ENCODE measurements at places on chromosomes 12 and 14.

DNA sequence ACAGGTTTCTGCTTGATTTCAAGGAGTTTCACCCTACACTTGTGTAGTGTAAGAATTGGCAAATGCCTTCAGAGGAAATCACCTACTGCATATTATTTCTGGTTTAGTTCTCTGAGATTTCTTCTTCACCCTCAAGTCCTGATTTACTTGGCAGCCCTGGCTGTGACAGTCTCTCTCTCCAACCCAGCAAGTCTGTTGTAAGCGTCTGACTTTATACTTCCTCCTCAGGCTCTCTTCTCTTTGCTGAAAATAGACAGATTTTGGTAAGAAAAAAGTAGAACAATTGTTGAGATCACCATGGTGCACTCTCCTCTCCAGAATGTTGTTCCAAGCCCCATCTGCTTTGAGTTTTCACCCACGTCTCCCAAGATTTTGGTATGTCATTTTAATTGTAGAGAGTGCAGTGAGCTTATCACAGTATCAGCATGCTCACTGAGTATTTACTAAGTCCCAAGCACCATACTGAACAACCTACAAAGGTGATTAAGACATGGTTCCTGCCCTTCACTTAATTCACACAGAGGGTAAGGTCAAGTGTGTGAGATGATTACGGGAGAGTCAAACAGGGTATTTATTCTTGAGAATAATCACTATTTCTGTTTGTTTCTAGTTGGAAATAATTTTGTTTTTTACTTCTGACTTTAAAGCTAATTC lies 148.7 kb downstream of the MDGA2 start:
- DNase-seq, result no peak

DNA sequence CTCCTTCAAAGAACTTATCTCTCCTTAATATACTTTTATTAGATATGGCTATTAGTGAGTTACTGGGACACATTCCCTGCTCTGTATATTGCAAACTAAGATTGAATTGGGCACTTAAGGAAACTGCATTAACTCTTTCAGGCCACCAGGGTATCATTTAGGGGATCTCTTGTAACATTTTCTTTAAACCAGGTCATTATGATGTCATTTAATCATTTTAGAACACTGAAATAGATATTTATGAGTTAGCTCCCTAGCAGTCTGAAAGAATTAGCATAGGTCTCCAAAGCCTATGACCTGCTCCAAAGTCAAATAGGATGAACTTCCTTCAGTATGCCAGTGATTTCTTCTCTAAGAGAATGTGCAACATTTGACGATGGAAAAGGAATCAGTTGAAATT lies 506.9 kb downstream of the FOXG1 start:
- DNase-seq, result no peak

DNA sequence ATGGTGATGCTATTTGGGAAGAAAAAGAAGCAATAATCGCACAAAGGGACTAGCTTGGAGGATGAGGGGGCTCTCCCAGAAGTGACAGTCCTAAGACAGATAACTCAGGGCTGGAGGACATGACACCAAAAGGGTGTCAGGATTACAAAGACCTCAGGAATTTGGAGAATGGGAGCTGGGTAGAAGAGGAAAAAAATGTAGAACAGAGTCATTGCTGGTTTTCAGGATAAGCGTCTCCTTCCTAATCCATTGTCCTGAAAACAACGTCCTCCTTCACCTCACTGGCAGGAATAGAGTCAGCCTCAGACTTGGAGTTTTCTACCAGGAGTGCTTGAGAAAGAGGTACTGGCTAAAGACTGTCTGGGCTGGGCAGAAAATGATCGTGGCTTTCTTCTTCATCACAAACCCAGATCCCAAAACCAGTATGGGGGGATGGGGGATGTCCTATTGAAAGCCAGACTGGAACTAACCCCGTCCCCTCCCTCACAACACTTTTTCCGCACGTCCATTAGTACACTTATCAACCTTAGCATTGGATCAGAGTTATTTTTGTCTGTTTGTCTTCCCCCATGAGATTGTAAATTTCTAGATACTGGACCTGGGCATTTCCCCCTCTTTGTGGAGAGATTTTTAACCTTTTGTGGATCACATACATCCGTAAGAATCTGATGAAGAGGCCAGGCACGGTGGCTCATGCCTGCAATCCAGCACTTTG lies 14.3 kb downstream of the B4GALNT3 start:
- DNase-seq, result no peak

DNA sequence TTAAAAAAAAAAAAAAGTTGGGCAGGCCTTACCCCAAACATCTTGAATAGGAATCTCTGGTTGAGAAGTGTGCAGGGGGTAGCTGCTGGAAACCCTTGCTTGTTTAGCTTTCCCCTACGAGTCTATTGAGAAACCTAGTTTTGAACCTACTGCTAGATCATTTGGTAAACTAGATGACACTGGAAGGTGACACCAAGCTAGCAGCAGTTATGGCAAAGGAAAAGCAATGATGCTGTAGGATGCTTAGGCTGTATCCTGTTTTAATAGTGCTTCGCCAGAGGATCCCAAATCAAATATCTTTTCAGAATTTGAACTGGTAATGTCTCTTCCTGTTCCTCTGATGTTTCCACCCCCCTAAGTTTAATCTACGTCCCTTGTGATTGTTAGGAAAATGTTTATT lies 5.5 kb upstream of the PCED1B start:
- no peak for DNase-seq

GRCh38 chr14:91843437-91843836 lies 23.9 kb downstream of the TC2N start:
- no peak for DNase-seq

DNA sequence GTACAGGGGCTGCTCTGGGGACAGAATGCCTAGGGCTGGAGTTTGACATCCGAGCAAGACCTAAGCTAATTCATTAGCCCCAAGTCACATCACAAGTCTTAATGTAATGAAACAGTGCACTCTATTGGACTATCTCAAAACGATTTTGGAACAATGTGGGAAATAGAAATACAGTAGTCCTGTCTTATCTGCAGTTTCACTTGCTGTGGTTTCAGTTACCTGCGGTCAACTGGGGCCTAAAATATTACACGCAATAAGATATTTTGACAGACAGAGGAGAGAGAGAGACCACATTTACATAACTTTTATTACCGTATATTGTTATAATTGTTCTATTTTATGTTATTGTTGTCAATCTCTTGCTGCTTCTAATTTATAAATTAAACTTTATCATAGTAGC lies 21.1 kb downstream of the MOAP1 start:
- no peak for DNase-seq

DNA sequence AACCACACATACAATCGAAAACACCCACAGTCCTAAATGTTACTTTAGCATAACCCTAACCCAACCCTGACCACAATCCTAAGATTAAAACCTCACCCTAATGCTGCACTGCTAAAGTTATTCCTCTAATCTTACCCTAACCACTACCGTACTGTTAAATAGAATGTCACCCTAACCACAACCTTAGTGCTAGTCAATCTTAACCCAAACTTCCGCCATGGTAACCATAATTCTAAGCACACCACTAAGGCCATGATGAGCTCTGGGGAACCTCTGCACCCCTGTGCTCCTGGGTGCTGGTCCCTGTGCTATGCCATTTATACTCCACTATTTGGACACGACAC lies 38.0 kb downstream of the LTBP2 start:
- no peak for DNase-seq

GRCh38 chr14:100384277-100384676 lies 61.1 kb downstream of the SLC25A47 start:
- no peak for DNase-seq

DNA sequence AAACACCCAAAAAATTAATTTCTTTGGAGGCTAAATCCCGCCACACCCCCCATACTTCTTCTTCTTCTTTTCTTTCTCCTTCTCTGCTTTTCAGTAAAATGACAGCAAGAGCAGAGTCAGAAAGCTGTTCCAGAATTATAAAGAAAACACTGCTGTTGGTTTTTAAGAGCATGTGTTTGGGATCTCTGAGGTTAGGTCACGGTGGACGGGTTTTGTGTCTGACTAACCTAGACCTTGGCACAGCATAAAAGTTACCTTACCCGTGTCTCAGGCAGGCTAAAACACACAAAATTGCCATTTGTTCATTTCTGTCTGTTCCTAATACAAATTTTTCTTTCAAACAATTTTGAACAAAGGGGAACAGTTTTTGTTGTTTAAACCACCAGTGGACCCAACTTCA lies 540.8 kb downstream of the NRXN3 start:
- no peak for DNase-seq

DNA sequence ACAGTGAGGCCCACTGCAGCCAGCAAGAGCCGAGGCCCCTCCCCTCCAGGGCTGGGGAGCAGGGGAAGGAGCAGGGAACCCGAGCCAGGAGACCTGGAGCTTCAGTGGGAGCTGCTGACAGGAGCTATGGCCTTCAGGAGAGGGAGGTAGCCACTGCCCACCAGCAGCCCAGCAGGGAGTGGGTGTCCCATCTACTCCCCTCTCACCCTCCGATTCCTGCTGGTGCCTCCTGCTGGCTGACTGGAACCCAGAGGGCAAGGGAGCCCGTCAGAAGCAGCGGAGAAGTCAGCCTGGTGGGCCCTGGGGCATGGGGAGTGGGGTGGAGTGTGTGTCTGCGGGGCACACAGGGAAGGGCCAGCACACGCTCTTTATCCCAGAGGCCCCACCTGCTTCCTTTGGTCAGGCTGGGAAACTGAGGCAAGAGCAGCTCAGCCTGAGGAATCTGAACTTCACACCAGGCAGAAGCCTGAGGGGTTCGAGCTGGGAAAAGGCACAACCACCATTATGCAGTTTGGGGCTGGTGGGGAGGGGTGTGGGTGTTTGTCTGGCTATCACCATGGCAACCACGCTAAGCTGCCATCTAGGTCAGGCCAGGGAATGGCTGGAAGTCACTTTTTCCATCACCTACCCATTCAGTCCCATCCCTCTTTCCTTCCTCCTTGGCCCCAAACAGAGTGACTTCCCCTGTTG lies 36.8 kb upstream of the PLEKHG6 start:
- no peak for DNase-seq

DNA sequence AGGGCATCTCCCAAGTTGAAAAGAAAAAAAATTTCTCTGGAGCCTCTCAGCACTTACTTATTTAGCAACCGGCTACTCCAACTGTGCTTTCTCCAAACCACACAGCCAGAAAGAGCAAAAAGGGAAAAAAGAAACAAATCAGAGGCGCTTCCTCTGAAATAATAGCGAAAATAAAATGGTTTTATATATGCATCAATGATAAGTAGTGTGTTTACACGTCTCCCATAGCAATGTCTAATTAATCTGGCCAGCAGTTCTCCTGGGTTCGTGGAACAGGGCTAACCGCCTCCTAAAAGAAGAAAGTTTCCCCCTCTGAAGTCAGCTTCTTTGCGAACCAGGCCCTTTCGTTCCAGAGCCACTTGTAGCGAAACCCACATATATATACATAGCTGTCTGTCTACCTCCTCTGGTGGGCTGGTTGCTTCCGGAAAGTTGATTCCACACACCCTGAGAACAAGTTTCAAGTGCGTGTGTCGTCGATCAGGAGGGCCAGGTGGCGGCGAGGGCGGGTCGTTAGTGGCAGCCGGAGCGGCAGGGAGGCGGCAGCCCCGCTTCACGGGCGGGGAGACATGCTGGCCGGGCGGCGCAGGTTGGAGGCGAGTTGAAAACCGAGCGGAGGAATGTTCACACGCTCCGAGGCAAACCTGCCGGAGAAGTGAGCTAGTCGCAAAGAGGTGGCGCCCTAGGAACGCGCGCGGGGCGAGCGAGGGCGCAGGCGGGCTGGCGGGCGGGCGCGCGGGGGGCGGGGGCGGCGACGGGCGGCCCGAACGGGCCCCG lies 2.7 kb downstream of the PTHLH start:
- no peak for DNase-seq

GRCh38 chr12:55501601-55502000 lies 9.4 kb downstream of the OR6C68 start:
- no peak for DNase-seq

All from NCI-H187 (cell line).